ENCODE measurements at places on chromosomes 6 and 20. TPM values are rescaled to one million over a fixed set of nuclear protein-coding genes. Genes with fewer than 3 reads are reported as not detected.

Gene TGM3
- not detected for total RNA-seq

Gene SRXN1
- total RNA-seq = 6.1 TPM

Gene CRISP2
- total RNA-seq = not detected

DNA sequence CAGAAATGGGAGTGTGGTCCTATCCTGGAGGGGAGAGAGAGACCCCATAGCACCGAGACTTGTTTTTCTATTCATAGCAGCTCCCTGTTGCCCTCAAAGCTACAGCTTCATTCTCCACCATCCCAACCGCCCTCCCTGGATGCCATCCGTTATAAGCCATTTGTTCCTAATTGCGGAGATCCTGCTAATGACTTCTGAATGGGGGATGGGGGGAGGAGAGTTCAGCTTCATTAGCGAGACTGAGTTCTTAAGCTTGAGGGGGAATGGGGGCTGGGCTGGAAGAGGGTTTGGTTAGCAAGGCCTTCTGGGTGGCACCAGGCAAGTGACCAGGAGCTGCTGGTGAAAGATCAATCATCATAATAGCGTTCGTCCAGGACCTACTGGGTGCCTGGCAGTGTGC is 27.1 kb downstream of the FOXP4 start:
- H3K27ac ChIP-seq = no peak overlapping the region
- H3K4me1 ChIP-seq = peaks cover 11% of the 10 kb centered on the region
- no peaks in the 10 kb centered on the region for H3K36me3 ChIP-seq
- H3K27me3 ChIP-seq = no peaks in the 10 kb centered on the region
- no peak overlapping the region for H3K4me3 ChIP-seq
- no peak for DNase-seq

- H3K27me3 ChIP-seq = no peaks in the 10 kb centered on the region
- DNase-seq = no peak
- H3K36me3 ChIP-seq = no peaks in the 10 kb centered on the region
- no peaks in the 10 kb centered on the region for H3K4me1 ChIP-seq
- no peak overlapping the region for H3K27ac ChIP-seq
These were observed 300.2 kb upstream of the SYNCRIP start for GRCh38 chr6:85942844-85943243.

GRCh38 chr6:42075159-42075838 is 25.0 kb downstream of the TAF8 start:
- no peaks in the 10 kb centered on the region for H3K27me3 ChIP-seq
- H3K4me1 ChIP-seq = no peaks in the 10 kb centered on the region
- H3K27ac ChIP-seq = no peak overlapping the region
